ENCODE measurements at places on chromosomes 3 and 15.
A peak's percentile ranks its signal among the peaks of the same experiment; 100 is the strongest.

DNA sequence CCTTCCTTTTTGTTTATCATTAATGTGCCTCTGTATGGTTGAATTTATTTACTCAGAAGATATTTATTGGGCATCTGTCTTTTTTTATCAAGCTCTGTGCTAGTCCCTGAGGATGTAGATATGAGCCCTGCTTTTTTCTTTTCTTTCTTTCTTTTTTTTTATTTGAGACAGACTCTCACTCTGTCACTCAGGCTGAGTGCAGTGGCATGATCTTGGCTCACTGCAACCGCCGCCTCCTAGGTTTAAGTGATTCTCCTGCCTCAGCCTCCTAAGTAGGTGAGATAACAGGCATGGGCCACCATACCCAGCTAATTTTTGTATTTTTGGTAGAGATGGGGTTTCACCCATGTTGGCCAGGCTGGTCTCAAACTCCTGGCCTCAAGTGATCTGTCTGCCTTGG lies 58.5 kb downstream of the MBNL1 start:
- no peak for DNase-seq

DNA sequence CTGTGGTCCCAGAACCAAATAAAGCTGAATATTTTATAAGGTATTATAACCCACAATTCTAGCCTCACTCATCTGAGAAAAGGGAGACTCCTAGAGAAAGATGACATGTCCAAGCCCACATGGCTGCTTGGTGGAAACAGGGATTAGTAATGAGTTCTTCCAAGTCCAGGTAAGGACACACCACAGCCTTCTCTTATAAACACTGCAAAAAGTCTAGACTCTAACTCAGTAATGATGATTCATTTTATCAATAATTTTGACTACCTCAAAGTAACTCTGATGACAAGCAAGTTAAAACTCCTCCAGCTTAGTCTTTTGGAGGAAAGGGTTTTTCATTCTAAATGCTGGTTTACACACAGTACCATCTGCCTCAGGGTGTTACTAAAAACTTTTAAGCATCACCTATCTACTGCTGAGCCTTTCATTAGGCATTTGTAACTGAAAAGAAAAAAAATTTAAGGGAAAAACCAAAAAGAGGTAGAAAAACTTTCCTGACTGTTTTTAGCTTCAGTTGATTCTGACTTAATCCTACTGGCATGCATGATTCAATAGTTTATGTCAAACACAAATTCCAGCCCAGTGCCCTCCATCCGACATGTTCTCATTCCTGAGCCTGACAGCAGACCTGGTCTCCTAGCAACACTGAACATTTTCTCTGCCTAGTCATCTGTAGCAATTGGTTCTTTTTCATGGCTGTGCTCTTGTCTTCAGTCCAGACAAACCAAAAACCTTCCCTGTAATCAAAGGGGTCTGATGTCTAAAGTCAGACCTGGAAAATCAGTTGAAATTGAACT lies 43.9 kb downstream of the P3H2 start:
- DNase-seq, result peak; percentile 70

DNA sequence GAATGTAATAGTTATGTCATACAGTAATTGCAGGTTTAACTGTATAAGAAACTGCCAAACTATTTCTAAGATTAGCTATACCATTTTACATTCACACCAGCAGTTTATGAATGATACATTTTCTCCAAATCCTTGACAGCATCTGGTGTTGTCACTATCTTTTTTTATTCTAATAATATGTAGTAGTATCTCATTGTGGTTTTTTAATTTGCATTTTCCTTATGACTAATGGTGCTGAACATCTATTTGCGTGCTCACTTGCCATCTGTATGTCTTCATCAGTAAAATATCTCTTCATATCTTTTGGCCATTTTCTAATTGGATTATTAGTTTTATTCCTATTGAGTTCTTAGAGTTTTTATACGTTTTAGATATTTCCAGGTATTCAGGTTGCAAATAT lies 994.0 kb upstream of the SEMA6D start:
- DNase-seq, result no peak

GRCh38 chr3:157329551-157329950 lies 107.1 kb upstream of the PTX3 start:
- no peak for DNase-seq

DNA sequence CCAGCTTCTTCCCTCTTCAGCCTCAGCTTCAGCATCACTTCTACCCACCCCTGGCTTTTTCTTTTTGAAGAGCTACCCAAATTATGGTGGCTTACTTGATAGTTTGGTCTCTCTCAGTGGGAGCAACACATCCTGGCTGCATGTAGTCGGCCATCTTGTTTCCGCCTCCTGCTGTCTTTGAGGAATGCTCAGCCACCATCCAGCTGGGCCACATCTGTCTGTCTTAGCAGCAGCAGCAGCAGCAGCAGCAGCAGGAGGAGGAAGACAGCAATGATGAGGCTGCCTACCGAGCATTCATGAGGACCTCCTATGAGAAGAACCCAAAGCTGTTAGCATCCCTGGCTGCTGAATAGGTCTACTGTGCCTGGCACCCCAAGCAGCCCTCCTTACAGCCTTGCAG lies 19.7 kb downstream of the IL16 start:
- no peak for DNase-seq

- DNase-seq, result peak; percentile 10
Measured at GRCh38 chr15:70050970-70051369, 46.7 kb downstream of the TLE3 start.

- DNase-seq, result no peak
Measured at GRCh38 chr15:98968576-98968975, 39.0 kb downstream of the PGPEP1L start.

DNA sequence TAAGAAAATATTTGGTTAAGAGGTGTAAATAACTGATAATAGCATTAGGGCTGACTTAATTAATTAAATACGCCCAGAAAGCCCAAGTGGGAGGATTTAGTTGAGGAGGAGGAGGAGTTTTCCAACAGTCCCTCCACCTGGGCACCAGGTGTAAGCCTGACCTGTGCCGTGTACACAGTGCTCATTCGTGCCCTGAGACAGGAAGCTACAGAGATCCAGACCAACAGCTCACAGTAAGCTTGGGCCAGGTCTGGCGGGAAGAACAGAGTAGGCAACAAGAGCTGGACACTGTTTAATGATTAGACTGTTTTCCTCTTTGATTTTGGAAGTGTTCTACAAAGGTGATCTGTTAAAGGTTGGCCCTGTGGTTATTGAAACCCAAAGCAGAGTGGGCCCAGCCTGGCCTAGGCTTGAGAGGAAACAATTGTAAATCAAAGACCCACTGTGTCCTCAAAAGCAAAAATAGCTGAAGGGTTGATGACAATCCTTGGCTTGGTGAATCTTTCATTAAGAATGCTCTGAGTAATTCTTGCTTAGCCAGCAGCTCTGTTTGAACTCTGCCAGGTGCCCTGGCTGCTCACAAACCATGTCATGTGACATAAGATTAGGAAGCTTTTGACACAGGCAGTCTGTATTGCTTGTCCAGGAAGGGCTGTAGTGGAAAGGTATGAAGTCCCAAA lies 13.8 kb downstream of the SQOR start:
- DNase-seq, result no peak

DNA sequence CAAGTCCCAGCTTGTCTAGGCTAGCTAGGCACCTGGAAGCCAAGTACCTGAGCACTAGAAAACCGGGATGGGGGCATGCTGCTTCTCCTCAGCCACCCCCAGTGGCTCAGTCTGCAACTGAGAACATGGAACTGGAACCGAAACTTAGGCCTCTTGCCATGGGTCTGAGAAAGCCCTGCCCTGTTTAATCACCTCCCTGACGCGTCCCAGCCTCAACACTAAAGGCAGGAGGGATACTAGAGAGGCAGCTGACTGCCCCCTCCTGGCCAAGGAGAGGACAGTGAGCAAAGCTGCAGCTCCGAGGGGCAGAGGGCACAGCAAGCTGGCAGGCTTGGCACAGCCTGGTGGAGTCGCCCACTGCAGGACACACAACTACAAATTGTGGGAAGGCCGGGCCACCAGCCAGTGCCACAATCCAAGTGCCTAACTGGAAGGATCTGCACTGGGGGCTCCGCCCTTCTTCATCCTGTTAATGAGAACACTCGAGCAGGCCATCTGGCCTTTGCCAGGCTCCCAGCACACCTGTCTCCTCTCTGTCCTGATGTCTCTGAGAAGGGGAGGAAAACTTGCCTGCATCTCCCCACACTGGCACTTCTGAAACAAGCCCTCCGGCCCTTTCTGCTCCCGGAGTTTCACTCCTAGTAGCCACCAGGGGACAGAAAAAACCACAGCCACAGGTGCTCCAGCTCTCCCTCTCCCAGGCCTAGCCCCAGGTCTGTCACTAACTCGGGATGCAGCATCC lies 53.7 kb downstream of the BDH1 start:
- no peak for DNase-seq

GRCh38 chr15:57827021-57827420 lies 120.5 kb downstream of the POLR2M start:
- no peak for DNase-seq

- DNase-seq, result no peak
Measured at GRCh38 chr3:26559227-26559626, 63.3 kb upstream of the LRRC3B start.

- no peak for DNase-seq
Measured at GRCh38 chr3:142000325-142000870, 124.0 kb downstream of the ATP1B3 start.

GRCh38 chr15:66865622-66866611 lies 163.9 kb downstream of the SMAD6 start:
- DNase-seq, result peak; percentile 71

DNA sequence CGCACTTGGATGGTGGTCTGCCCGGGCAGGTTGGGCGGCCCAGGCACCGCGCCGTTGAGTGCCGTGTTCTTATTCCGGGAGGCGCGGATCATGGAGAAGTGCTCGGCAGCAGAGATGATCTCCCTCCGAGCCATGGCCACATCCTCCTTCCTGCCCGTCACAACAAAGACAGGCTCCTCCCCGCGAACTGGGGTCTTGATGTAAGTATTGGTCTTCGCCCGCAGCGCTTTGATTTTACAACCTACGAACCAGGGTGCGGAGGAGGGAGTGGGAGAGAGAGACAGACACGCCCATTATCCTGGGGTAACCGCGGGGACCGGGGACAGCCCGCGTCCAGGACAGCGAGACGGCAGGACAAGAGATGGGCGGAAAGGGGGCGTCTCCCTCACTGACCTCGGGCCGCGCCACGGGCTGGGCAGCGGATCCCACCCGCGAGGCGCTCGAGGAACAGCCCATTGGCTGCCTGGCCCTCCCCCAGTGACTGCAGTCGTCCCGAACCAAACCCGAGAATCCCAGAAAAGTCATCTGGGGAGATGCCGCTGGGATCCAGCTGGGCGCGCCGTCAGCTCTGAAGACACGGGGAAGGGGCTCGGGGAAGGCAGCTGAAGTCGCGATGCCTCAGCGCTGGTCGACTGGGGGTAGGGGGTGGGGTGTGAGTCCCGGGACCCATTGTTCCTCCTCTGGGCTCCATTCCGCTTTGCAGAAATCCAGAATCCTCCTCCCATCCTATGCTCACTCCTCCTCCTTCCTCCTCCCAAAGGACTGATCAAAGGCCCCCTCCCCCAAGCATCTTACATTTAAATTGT lies 1.2 kb downstream of the MEX3B start:
- DNase-seq, result peak; percentile 85

GRCh38 chr15:41892621-41893421 lies 1.0 kb downstream of the SPTBN5 start:
- DNase-seq, result no peak

- no peak for DNase-seq
Measured at GRCh38 chr15:24823473-24823872, 131.3 kb upstream of the SNRPN start.

- no peak for DNase-seq
Measured at GRCh38 chr3:101303089-101303731, 17.2 kb downstream of the IMPG2 start.

- DNase-seq, result peak; percentile 18
Measured at GRCh38 chr15:99961011-99961441, 227.8 kb upstream of the LYSMD4 start.

- DNase-seq, result no peak
Measured at GRCh38 chr3:62757045-62757444, 118.2 kb downstream of the CADPS start.

GRCh38 chr3:77873598-77873997 lies 833.7 kb downstream of the ROBO2 start:
- peak; percentile 31 for DNase-seq

DNA sequence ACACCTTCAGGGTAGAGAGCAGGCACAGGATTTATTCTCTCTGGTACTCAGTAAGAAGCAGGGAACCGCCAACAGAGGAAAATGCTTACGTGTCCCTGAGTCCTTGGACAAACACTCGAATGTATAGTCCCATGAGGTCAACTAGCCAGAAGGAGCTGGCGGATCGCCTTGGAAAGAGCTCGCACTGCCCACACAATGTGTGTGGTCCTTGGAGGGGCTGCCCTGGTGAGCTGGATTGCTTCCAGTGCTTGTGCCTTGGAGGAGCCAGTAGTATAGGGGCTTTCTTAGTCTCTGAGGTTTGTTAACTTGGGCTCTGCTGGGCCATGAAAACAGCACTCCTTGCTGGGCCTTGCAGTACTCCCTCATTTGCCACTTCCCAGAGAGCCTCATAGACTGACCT lies 40.7 kb upstream of the VILL start:
- peak; percentile 87 for DNase-seq

DNA sequence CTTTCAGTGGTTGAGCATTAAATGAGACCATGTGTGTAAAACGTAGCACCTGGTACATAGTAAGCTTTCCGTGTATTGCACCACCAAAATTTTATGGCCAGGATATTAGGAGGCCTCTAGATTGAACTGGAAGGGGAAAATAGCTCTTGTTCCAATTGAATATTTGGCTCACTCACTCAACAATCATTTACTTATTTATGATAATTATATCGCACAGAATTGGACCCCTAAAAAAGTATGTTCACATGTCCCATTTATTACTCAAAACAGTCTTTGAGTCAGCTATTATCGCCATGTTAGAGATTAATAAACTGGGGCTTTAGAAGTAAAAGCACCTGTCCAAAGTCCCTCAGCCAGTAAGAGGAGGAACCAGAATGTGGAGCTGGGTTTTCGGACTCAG lies 5.1 kb upstream of the TTLL3 start:
- DNase-seq, result no peak

DNA sequence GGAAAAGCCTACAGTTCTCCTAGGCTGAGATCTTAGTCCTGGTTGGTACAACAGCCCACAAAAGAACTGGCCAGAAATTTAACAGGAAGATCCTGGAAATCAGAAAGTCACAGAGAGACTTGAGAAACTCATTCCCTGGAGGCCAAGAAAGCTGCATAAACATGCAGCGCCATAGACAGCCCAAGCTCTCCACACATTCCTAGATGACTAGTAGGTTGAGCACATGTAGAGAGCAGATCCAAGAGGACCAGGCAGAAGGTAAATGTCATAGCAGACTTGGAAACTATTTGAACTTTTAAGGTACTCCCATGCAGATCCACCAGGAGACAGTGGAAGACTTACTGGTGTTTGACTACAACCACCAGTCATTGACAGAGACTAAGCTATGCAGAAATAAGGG lies 18.4 kb downstream of the KBTBD12 start:
- no peak for DNase-seq

Data from femur (tissue), 1 donor.